ENCODE measurements at places on chromosomes 16 and 17. TPM values are rescaled to one million over a fixed set of nuclear protein-coding genes. Genes with fewer than 3 reads are reported as not detected.

- DNase-seq, result peak; percentile 77
Observed at GRCh38 chr16:4612474-4612931, 2.2 kb downstream of the UBALD1 start.

- DNase-seq, result peak; percentile 24
Observed at GRCh38 chr17:19296786-19297778, 59.9 kb downstream of the EPN2 start.

Gene CNTROB
- polyA plus RNA-seq, result 24.2 TPM

Gene CHP2
- 0.06 TPM for polyA plus RNA-seq

Data from spleen (tissue), 13 donors.